CD4-positive, alpha-beta T cell treated with Interleukin-4 for 4 hours (primary cell): ENCODE measurements at places on chromosomes 5 and 9.

DNA sequence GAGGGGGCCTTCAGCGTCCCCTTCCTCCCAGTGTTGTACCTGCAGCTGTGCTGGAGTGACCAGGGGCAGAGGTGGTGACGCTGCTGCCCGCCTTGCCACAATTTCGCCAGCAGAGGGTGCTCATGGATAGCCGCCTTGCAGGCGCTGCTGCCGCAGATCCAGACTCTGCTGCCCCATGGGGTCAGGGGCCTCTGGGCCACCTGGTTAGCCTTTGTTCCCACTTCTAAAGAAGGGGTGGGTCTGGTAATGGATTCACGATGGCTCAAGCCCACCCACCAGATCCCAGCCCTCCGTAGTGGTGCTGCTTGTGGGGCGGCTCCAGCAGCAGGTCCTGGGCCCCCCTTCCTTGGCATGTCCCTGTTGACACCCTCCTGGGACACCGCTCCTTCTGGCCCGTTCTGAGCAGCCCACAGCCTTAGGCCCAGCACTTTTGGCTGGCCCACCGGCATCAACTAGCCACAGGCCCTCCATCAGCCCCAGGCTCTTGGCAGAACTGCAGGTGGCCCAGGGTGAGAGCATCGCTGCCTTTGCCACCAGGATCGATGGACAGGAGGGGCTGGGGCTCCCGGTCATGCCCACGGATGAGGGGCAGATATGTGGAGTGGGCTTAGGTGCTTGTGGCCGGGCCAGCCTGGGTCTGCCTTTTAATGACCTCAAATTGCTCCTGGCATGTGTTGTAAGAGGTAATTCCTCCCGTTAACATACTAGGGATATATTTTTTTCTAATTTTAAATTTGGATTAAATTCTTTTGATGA, 57.2 kb downstream of the COL5A1 start:
- DNase-seq, result no peak

DNA sequence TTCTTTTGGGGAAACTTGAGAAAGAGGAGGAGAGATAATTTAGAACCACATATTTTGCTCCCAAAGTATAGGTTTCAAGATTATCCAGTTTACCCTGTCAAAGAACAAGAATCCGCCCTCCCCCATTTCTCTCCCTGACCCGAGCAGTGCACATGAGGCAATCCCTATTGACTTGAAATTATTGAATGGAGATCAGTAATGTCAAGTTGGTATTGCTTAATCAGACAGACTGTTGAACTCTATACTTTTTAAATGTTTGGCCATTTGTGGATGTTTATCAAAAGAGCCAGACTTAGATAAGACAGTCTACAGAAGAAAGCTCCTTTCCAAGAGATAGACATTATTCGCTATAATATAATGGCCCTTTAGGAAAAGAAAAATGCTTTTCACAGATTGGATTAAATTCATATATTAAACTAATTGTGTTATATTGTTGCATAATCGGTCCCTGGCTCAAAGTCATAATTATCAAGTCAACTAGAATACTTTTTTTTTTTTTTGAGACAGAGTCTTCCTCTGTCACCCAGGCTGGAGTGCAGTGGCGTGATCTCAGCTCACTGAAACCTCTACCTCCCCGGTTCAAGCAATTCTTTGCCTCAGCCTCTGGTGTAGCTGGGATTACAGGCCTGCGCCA, 5.3 kb downstream of the SLC25A25 start:
- no peak for DNase-seq

- no peak for DNase-seq
Measured at GRCh38 chr5:166436872-166437271, 1854.6 kb upstream of the WWC1 start.

- no peak for DNase-seq
Measured at GRCh38 chr9:99825172-99826046, 3.7 kb downstream of the NR4A3 start.

DNA sequence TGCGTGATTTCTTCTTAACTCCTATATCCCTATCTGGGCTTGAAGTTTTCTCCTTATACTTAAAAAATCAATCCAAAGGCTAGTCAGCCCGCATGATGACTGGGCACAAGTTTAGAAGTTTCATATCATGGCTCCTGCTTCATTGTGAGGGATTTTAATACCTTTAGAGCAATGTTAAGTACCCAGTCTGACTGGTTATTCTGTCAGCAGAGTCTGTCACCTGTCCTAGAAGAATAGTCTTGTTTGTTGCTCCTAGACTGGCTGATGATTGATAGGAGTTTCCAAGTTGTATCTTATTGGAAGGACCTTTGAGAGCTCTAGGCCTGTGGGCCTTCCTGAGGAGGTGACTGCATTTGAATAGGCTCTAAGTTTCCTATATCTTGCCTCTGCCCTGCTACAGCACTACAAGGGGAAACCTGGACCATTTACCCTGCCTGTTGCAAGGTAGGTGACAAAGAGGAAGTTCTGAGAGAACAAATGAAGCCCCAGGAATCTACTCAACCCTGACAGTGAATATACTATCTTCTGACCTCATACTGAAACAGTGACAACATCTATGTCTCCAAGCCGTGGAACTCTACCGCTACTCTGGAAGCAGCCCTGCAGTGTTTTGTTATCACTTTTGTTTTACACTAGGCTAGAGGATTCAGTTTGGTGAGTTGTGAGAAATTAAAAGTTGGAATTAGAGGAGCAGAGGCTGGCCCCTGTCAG, 66.5 kb downstream of the F2RL2 start:
- no peak for DNase-seq

DNA sequence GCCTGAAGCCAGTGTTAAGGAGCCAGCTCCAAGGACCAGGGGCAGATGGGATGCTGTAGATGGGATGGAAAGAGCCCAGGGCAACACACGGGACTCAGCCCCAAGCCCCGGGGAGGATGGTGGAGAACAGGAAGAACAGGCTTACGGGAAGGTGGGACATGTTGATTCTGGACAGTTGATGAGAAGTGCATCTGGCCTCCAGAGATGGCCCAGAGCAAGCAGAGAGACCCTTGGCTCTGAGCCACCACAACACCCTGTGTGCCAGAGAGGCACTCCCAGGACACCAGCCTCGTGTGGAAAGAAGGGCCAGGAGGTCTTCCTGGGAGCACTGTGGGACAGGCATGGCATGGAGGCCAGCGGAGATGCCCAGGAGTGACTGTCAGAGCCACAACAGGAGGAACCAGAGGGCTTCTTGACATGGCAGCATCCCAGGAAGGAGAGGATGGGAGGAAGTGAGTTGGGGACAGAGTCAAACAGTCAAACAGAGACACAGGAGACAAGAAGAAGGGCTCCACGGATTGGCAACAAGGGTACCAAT, 156.3 kb upstream of the MVB12B start:
- no peak for DNase-seq

- no peak for DNase-seq
Measured at GRCh38 chr9:129745200-129745599, 7.6 kb downstream of the PTGES start.
